Activated CD4-positive, alpha-beta T cell treated with anti-CD3 and anti-CD28 coated beads for 36 hours (primary cell): ENCODE measurements at places on chromosomes 12 and 14.
A peak's percentile ranks its signal among the peaks of the same experiment; 100 is the strongest.

DNA sequence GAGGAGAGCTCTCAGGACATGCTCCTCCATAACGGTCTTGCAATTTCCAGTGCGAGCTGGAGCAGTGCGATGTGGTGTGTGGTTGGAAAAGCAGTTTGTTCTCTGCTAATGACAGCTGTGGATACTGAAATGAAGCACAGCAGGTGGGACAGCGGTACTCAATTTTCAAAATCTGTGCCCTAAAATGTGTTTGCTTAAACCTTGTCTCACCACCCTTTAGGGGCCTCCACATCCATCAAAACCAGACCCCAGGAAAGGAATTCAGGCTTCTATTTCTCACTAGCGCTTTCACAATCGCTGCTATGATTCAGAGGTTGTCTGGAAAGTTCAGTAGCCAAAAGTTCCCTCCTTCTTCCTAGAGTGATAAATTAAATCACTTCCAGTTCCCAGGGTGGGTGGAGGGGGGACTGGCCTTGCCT is 440.8 kb downstream of the EGLN3 start:
- DNase-seq = no peak

- no peak for DNase-seq
Observed at GRCh38 chr12:48187916-48188695, 4.7 kb downstream of the CCDC184 start.

DNA sequence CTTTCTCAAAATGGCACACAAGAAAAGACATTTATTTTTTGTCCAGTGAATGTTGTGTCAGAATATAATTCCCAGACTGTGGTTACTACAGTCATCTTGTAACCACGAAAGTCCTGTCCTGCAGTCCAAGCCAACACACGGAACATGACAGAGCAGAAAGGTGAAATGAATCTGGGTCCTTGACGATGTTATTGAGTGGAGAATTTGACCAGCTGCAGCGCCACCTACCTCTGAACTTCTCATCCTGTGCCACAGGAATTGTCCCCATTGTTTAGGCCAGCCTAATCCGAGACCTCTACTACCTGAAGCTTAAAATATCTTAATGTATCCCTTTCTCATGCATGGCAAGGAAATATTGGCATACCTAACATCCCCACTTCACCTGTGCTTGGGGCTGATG is 64.1 kb upstream of the OTX2 start:
- peak; percentile 23 for DNase-seq

DNA sequence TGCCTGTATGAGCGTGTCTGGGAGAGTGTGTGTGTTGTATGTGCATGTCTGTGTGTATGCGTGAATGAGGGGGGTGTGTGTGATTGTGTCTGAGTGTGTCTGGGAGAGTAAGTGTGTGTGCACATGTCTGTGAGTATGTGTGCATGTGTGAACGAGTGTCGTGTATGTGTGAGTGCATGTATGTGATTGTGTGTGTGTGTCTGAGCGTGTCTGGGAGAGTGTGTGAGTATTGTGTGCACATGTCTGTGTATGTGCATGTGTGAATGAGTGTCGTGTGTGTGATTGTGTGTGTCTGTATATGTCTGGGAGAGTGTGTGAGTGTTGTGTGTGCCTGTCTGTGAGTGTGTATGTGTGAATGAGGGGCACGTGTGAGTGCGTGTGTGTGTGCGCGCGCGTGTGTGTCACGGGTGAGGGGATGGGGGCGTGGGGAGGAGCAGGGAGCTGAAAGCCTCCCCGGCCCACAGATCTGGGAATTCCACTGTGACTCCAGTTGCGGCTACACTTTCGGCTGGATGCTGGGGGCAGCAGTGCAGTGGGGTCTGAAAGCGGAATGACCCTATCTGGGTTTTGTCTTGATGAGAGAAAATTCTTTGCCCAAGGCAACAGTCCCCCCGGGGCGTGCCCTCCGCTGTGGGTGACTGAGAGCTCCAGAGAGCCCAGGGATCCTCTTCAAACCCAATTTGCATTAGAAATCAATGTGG is 138.1 kb upstream of the MED13L start:
- no peak for DNase-seq

DNA sequence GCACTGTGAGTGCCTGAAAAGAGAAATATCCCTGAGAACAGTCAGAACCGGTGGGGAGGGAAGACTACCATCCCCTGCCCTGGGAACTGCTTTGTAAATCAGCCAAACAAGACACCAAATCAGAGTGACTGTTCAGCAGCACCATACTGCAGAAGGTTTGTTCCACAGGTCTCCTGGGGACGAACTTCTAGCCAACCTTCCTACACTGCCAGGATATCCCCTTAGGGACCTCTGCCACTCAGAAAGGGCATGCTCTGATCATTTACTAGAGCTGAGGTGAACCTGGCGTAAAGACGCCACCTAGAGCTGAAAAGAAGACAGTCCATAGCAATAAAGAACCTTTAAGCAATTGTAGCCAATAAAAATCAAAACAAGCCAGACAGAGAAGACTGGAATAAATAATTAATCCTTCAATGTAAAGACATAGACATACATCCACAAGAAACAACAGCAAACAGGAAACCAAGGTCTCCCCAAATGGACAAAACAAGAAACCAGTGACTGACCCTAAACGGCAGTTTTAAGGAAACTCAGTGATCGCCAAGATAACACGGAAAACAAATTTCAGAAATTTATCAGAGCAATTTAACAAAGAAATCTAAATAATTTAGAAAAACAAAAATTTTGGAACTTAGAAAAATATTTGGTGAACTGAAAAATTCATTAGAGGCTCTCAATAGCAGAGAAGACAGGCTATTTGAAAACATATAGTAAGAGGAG is 228.1 kb upstream of the AMIGO2 start:
- peak; percentile 73 for DNase-seq

DNA sequence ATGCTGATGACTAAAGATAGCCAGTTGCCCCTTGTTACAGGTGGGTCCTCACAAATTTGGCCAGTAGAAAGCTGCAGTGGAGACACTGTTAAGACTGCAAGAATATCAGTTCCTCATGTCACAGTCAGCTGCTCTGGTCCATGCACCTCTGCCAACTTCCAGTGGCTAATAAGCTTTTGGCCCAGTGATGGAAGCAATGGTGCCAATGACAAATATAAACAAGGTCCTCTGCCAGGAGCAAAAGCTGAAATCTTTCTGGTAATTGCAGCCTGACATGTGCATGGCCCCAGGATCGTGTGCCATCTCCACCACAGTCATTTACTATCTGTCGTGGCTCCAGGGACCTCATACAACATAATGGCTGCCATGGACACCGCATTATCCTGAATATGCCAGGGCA is 85.4 kb upstream of the TMEM260 start:
- DNase-seq = no peak

DNA sequence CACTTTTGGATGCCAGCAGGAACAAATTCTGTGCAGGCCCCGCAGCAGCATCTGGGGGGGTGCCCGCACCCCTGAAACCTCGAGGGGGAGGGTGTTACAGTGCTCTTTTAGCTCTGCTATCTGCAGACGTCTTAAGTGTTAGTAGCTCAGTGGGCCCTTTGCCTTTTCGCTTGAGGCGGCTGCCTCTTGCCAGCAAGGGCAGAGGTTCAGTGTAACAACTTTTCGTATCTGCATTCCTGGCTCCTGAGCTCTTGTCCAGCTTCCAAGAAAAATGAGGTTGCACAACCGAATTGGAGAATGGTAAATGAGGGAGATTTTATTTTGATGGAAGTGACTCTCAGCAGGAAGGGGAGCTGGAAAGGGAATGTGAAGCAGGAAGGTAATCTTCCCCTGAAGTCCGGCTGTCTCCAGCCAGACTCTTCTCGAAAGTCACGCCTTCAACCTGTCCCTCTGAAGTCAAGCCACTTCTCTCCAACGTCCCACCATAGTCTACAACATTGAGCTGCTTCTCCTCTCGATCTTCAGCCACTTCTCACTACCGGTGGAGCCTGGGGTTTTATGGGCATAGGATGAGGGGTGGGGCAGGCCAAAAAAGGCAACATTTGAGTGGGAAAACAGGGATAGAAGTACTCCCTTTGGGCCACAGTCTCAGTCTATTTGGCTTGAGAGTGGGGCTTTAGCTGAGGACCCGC is 17.8 kb downstream of the TAS2R50 start:
- no peak for DNase-seq

DNA sequence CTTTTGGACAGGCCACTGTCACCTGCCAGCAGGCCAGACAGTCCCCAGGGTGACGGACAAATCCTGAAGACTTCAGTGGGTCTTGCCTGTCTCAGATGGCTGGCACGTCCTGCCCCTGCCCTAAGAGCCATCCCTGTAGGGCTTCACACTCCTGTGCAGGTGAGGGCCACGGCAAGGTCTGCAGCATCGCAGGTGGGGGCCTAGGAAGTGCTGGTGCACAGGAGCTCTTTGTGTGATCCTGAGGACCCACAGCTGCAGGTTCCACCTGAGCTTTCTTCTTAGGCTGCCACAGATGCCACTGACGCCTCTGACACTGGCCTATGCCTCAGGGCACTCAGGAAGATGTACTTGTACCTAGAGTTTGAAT is 108.5 kb upstream of the FKBP4 start:
- DNase-seq = no peak

DNA sequence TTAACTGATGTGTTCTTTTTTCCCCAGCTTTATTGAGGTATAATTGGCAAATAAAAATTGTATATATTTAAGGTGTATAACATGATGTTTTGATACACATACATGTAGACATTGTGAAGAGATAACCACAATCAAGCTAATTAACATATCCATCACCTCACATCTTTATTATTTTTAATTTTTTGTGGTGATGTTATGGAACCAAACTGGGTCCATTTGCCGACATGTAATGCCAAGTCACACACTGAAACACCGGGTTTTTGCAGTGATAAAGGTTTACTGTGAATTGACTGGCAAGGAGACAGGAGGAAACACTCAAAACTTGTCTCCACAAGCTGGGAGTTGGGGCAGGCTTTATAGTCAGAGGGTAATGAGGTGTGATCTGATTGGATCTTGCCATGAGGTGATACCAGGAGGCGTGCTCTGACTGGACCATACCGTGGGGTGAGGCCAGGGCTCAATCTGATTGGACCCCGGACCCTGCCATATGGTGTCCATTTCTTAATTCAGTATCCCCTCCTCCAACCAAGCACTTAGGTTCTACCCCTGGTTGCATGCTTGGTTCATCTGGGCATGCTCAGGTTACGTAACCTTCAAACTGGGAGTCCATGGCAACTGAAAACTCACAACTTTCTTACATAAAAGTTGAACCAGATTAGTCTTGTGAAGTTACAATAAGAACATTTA is 11.8 kb upstream of the WSCD2 start:
- DNase-seq = no peak

GRCh38 chr12:131818821-131819585 is 9.2 kb upstream of the MMP17 start:
- DNase-seq = no peak

- DNase-seq = no peak
Observed at GRCh38 chr14:72793156-72793939, 100.6 kb downstream of the DPF3 start.

GRCh38 chr14:40944521-40944920 is 662.2 kb upstream of the LRFN5 start:
- DNase-seq = no peak

DNA sequence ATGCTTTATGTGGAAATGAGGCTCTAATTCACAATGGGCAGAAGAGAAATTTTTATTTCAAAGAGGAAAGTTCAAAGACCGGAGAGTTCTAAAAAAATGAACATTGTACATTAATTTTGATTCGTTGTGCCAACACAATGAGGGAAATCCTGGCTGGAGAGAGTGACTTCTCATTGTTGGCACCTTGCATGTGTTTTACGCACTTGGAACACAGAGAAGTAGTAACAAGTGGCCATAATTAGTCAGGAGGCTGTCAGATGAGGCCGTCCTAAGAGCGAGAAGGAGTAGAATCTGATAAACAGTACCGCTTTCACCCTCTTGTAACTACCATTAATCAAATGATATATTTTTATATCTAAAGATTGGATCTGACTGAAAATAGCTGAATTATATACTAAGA is 6.9 kb downstream of the LMO3 start:
- no peak for DNase-seq

GRCh38 chr14:58133739-58134138 is 18.3 kb downstream of the ARMH4 start:
- DNase-seq = no peak

- DNase-seq = no peak
Observed at GRCh38 chr12:63440048-63440447, 228.2 kb downstream of the DPY19L2 start.

DNA sequence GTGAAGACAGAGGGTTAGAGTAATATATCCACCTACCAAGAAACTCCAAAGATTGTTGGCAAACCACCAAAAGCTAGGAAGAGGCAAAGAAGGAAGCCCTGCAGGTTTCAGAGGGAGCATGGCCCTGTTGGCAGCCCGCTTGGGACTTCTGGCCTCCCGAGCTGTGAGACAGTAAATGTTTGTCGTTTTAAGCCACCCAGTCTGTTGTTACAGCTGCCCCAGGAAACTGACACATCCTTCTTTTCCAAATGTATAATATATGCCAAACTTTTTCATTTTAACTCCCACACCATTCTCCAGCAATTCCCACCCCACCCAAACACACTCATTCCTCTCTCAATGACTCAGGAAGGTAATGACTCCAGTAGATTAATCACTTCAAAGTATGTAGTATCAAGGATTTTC is 74.0 kb downstream of the RPS29 start:
- DNase-seq = no peak

- no peak for DNase-seq
Observed at GRCh38 chr12:130925666-130926015, 28.1 kb upstream of the ADGRD1 start.

DNA sequence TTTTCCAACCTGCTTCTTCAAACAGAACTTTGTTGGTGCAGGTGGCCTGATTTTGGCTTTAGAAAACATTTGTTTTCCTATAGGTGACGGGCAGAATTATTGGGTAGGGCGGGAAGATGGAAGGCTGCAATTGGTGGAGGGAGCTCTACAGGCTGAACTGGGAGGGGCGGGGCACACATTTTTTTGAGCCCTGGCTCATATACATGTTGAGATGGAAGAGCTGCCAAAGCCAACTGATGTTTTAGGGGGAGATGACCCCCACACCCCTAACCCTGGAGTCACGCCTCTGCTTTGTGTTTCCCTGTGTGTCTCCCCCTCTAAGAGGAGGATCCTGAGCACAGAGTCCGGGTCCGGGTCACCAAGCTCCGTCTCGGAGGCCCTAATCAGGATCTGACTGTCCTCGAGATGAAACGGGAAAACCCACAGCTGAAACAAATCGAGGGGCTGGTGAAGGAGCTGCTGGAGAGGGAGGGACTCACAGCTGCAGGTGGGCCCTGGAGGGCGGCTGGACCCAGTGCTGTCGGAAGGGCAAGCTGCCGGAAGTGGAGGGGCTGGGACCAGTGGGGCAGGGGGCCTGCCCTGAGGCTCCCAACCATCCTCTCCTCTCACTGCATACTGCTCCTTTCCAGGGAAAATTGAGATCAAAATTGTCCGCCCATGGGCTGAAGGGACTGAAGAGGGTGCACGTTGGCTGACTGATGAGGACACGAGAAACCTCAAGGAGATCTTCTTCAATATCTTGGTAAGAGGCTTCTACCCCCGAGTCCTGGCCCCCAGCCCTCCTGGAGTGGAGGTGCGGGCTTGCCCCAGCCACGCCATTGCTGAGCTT is 18.6 kb downstream of the AGAP2 start:
- DNase-seq = no peak

GRCh38 chr14:57420033-57420432 is 29.6 kb downstream of the NAA30 start:
- no peak for DNase-seq

GRCh38 chr12:93299262-93299846 is 78.4 kb upstream of the NUDT4 start:
- no peak for DNase-seq
